Muscle of leg (tissue), 16 donors: ENCODE measurements at places on chromosomes 12 and 14. TPM values are rescaled to one million over a fixed set of nuclear protein-coding genes. Genes with fewer than 3 reads are reported as not detected.

The TMEM132C gene
- polyA plus RNA-seq = 0.50 TPM

The SRRM4 gene
- 0.18 TPM for polyA plus RNA-seq

The LMNTD1 gene
- polyA plus RNA-seq = not detected

The CIPC gene
- 14.3 TPM for polyA plus RNA-seq

The TMEM30B gene
- polyA plus RNA-seq = 2.5 TPM

- peak; percentile 39 for DNase-seq
- H3K27me3 ChIP-seq = peaks cover 13% of the 10 kb centered on the region
- H3K4me3 ChIP-seq = no peak overlapping the region
- H3K27ac ChIP-seq = peak overlapping the region; percentile 72
- H3K4me1 ChIP-seq = peaks cover 46% of the 10 kb centered on the region
Observed at GRCh38 chr14:101363880-101364391, 197.4 kb upstream of the DIO3 start.

GRCh38 chr14:101853455-101854018 lies 92.0 kb downstream of the PPP2R5C start:
- H3K4me1 ChIP-seq = peaks cover 7% of the 10 kb centered on the region
- no peak for DNase-seq
- no peak overlapping the region for H3K4me3 ChIP-seq
- no peak overlapping the region for H3K27ac ChIP-seq

DNA sequence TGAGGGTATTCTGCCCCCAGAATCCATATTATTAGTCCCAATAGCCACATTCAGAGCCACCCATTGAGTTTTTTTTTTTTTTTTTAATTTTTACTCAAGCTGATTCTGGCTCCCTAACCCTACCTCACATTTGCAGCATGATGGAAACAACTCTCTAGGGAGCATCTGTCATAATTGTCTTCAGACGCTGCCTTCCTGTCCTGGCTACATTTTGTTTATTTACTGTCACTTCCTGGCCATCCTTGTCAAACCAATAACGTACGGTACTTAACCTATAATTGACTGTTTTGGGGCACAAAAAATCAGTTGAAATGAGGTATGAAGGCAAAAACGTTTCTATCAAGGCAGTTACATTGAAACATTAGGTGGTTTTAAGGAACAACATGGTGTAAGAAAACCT lies 2.1 kb downstream of the GLIPR1 start:
- no peak overlapping the region for H3K27ac ChIP-seq
- no peak for DNase-seq
- H3K4me3 ChIP-seq = no peak overlapping the region
- H3K36me3 ChIP-seq = no peaks in the 10 kb centered on the region
- H3K4me1 ChIP-seq = no peaks in the 10 kb centered on the region

GRCh38 chr12:94678379-94678778 lies 28.0 kb upstream of the TMCC3 start:
- no peak overlapping the region for H3K27ac ChIP-seq
- no peaks in the 10 kb centered on the region for H3K36me3 ChIP-seq
- H3K27me3 ChIP-seq = no peaks in the 10 kb centered on the region
- H3K4me1 ChIP-seq = peaks cover 6% of the 10 kb centered on the region
- no peak for DNase-seq

DNA sequence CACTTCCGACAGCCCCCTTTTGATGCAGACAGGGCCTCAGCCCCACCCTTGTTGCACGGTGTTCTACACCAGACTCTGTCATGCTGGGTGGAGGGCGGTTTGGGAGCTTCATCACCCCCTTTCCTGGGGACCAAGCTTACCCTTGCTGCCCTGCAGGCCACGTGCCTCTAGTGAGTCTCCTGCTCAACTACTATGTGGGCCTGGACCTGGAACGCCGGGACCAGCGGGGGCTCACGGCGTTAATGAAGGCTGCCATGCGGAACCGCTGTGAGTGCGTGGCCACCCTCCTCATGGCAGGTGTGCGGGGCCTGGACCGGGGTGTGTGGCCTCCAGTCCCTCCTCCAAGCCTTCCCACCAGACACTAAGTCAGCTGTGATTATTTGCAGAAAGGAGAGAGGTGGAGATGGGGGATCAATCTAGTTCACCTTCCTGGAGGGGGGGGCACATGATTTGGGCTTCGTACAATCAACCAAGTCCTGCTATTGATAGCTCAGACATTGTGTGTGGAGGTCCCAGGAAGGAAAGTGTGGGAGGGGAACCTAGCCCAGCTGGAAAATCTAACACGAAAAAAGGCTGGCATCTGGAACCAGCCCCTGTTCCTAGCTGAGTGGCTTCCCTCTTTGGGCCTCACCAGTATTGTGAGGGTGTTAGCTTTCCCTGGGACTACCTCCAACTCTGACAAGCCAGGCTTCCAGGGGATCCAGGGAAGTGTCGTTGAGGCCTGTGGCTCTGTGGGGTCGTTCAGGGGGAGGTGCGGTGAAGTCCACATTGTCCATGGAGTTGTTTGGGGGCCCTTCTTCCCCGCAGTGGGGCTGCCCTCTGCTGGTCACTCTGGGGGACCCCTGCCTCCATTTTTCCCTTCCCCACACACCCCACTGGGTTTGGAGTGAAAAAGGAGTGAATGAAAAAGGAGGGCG lies 1.6 kb downstream of the ANKRD33 start:
- peaks cover 18% of the 10 kb centered on the region for H3K4me1 ChIP-seq
- peak; percentile 46 for DNase-seq
- H3K27me3 ChIP-seq = peaks cover 3% of the 10 kb centered on the region
- no peak overlapping the region for H3K27ac ChIP-seq
- H3K36me3 ChIP-seq = no peaks in the 10 kb centered on the region

DNA sequence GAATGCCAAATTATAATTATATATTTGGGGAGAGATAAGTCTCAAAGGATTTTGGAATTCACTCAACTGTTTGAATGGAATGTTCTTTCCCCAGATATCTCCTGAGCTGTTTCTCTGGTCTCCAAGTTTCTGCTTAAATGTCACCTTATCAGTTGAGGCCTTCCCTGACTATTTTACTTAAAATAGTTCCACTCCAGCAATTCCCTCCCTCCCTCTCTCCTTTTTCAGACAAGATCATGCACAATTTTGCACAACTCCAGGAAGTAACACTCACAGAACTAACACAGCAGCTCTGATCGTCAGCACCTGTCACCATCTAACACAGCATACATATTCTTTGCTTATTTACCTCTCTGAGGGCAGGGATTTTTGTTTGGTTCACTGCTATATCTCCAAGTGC lies 12.5 kb downstream of the BTG1 start:
- peaks cover 4% of the 10 kb centered on the region for H3K36me3 ChIP-seq
- DNase-seq = no peak
- no peak overlapping the region for H3K4me3 ChIP-seq

GRCh38 chr12:93573552-93574223 lies 1.2 kb downstream of the SOCS2 start:
- H3K27ac ChIP-seq = peak overlapping the region; percentile 13
- no peak for DNase-seq
- peaks cover 16% of the 10 kb centered on the region for H3K36me3 ChIP-seq
- peak overlapping the region; percentile 71 for H3K4me3 ChIP-seq
- H3K27me3 ChIP-seq = peaks cover 19% of the 10 kb centered on the region

GRCh38 chr12:24730489-24730896 lies 218.4 kb downstream of the BCAT1 start:
- no peak overlapping the region for H3K27ac ChIP-seq
- H3K36me3 ChIP-seq = no peaks in the 10 kb centered on the region
- no peaks in the 10 kb centered on the region for H3K4me1 ChIP-seq

DNA sequence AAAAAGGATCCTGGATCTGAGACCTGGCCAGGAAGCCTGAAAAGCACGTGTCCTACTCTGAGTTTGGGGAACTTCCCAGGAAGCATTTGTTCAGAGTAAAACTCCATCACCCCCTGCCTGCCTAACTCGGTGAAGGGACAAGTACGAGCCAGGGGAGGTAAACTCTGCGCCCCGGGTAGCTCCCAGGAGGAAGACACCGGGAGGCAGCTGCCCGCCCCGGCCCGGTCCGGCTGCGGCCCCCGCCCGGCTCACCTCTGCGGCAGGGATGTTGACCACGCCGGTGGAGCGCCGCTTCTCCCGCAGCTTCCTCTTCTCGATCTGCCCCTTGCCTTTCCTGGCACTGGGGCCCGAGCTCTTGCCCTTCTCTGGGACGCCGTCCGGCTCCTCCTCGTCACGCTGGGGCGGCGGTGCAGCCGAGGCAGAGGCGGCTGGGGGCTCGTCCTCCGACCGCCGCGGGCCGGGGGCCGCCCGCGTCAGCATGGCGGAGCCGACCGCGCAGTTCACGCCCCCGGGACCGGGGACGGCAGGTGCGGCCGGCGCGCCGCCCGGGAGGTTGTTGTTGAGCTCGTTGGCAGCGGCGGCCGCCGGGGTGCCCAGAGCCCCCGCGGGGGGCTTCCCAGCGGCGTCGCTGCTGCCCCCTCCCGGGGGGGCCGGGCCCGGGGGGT lies 1.2 kb downstream of the PAWR start:
- peak overlapping the region; percentile 84 for H3K4me3 ChIP-seq
- peaks cover 28% of the 10 kb centered on the region for H3K27me3 ChIP-seq
- H3K36me3 ChIP-seq = no peaks in the 10 kb centered on the region
- H3K27ac ChIP-seq = peak overlapping the region; percentile 35
- H3K4me1 ChIP-seq = peaks cover 8% of the 10 kb centered on the region

- no peak overlapping the region for H3K4me3 ChIP-seq
- H3K36me3 ChIP-seq = no peaks in the 10 kb centered on the region
- no peak overlapping the region for H3K27ac ChIP-seq
- DNase-seq = no peak
- H3K27me3 ChIP-seq = no peaks in the 10 kb centered on the region
Observed at GRCh38 chr14:100215330-100215885, 23.5 kb upstream of the YY1 start.

GRCh38 chr12:27424631-27425230 lies 21.8 kb upstream of the SMCO2 start:
- no peak overlapping the region for H3K27ac ChIP-seq
- no peaks in the 10 kb centered on the region for H3K27me3 ChIP-seq
- no peak overlapping the region for H3K4me3 ChIP-seq
- no peaks in the 10 kb centered on the region for H3K36me3 ChIP-seq
- H3K4me1 ChIP-seq = no peaks in the 10 kb centered on the region

DNA sequence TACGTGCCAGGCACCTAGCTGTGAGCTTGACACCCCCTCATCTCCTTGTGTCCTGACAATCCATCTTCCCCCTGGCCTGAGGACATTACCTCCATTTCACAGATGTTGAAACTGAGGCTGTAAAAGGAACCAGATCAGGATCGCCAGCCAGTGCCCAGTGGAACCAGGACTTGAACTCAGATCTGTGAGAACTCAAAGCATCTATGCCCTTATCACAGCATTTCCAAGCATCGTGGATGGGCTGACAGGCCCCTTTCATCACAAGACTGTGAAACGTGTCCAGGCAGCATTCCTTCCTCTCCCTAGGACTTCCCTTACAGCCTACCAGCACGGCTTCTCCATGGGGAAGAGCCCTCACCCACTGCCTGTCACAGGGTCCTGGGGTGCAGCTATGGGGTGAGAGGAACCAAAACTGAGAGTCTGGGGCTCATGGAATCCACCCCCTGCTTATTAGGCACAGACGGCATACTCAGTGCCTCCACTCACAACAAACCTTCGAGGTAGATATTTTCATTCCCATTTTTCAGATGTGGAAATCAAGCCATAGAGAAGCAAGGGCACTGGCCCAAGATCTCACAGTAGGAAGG lies 26.9 kb downstream of the CMKLR1 start:
- H3K27me3 ChIP-seq = no peaks in the 10 kb centered on the region
- no peak overlapping the region for H3K4me3 ChIP-seq
- no peak for DNase-seq
- H3K4me1 ChIP-seq = peaks cover 74% of the 10 kb centered on the region

DNA sequence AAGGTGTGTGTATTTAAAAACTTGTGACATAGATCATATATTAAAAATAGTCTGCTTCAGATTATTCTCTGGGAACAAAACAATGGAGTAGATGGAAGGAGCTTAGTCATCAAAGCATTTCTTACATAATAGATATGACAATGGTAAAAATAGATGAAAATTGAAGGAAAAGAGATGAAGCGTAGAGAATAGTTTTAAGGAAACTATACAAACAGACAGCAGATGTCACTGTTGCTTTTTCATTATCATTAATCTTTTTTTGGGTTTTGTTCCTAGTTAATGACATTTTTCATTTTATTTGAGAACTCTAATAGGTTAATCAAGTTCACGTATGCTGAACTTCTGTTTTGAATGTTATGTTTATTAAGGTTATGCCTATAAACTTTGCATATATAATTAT lies 149.2 kb upstream of the FBXO33 start:
- DNase-seq = no peak
- no peaks in the 10 kb centered on the region for H3K27me3 ChIP-seq
- no peaks in the 10 kb centered on the region for H3K36me3 ChIP-seq
- H3K4me3 ChIP-seq = no peak overlapping the region
- H3K4me1 ChIP-seq = no peaks in the 10 kb centered on the region

GRCh38 chr12:5203274-5203673 lies 159.6 kb downstream of the KCNA5 start:
- H3K4me1 ChIP-seq = no peaks in the 10 kb centered on the region
- no peak for DNase-seq
- no peaks in the 10 kb centered on the region for H3K36me3 ChIP-seq
- no peak overlapping the region for H3K27ac ChIP-seq
- H3K27me3 ChIP-seq = no peaks in the 10 kb centered on the region

GRCh38 chr14:101072070-101072469 lies 168.5 kb upstream of the RTL1 start:
- DNase-seq = peak; percentile 18
- H3K4me3 ChIP-seq = no peak overlapping the region
- H3K4me1 ChIP-seq = peaks cover 49% of the 10 kb centered on the region
- no peak overlapping the region for H3K27ac ChIP-seq
- peaks cover 64% of the 10 kb centered on the region for H3K36me3 ChIP-seq

DNA sequence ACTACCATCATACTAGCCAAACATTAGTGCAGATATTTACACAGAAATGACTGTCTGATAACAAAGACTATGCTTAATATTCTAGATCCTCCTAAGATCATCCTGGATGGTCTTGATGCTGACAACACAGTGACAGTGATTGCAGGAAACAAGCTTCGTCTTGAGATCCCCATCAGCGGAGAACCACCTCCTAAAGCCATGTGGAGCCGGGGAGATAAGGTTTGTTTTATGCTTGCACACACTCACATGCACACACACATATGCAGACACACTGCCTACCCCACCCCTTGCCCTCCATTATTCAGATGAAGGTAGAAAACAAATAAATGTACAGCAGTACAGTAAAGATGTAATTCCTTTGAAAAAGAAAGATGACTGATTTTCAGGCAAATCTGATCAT lies 44.4 kb upstream of the CHPT1 start:
- H3K4me3 ChIP-seq = no peak overlapping the region
- H3K4me1 ChIP-seq = no peaks in the 10 kb centered on the region
- DNase-seq = no peak
- no peak overlapping the region for H3K27ac ChIP-seq

GRCh38 chr12:104792570-104792969 lies 165.5 kb downstream of the SLC41A2 start:
- peaks cover 2% of the 10 kb centered on the region for H3K27me3 ChIP-seq
- no peak overlapping the region for H3K27ac ChIP-seq
- peaks cover 4% of the 10 kb centered on the region for H3K4me1 ChIP-seq

GRCh38 chr14:105865904-105866840 lies 339.8 kb downstream of the TMEM121 start:
- no peak for DNase-seq
- H3K4me1 ChIP-seq = no peaks in the 10 kb centered on the region
- no peaks in the 10 kb centered on the region for H3K27me3 ChIP-seq
- no peaks in the 10 kb centered on the region for H3K36me3 ChIP-seq
- no peak overlapping the region for H3K4me3 ChIP-seq

- H3K27me3 ChIP-seq = no peaks in the 10 kb centered on the region
- H3K4me3 ChIP-seq = no peak overlapping the region
- peak overlapping the region; percentile 67 for H3K27ac ChIP-seq
Observed at GRCh38 chr12:50174971-50175715, 8.0 kb upstream of the CERS5 start.
